ENCODE measurements at places on chromosomes 4 and X.

GRCh38 chrX:276581-277201 is 4.5 kb upstream of the PLCXD1 start:
- no peak for DNase-seq

DNA sequence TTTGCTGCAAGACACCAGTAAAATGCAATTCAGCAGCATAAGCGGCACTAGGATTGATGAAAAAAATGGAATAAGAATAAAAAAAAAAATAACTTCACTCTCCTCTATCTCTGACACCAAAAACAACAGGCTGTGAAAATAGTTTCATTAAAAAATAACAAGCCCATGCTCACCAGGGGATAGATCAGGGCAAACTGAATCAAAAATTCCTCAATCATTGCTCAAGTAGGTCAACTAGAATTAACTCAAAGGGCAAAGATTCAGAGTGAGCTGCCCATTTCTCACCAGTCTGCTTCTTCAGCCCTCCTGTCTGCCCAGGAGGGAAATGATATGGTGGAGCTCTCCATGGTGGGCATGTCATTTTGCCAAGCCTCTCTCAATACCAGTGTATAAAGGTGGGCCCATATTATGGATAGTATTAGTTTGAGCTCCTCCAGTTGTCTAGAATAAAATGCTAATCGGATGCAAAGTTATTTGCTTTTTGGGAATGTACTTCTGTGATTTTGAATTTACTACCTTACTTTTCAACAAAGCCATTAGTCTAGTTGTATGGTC is 153.9 kb downstream of the UNC5C start:
- DNase-seq, result no peak

DNA sequence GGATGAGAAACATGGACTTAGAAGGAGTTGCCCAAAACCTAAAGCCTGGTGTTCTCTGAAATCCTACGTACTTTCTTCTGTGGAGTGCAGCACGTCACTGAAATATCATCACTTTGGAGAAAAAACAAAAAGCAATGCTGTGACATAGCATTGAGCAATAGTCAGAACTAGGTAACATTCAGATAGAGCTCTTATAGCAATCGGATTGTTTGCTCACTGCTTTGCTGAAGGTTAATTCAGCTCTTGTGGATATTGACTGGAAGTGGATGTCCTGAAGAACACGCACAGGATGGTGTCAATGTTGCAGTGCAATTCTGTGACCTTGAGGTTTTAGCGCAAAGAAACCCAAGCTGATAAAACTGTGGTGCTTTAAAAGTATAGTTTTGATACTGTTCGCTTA is 114.2 kb upstream of the GRXCR1 start:
- no peak for DNase-seq

GRCh38 chr4:172202480-172203076 is 389.4 kb downstream of the GALNTL6 start:
- no peak for DNase-seq

- no peak for DNase-seq
These were observed 165.3 kb downstream of the FBXO8 start for GRCh38 chr4:174118171-174118570.

DNA sequence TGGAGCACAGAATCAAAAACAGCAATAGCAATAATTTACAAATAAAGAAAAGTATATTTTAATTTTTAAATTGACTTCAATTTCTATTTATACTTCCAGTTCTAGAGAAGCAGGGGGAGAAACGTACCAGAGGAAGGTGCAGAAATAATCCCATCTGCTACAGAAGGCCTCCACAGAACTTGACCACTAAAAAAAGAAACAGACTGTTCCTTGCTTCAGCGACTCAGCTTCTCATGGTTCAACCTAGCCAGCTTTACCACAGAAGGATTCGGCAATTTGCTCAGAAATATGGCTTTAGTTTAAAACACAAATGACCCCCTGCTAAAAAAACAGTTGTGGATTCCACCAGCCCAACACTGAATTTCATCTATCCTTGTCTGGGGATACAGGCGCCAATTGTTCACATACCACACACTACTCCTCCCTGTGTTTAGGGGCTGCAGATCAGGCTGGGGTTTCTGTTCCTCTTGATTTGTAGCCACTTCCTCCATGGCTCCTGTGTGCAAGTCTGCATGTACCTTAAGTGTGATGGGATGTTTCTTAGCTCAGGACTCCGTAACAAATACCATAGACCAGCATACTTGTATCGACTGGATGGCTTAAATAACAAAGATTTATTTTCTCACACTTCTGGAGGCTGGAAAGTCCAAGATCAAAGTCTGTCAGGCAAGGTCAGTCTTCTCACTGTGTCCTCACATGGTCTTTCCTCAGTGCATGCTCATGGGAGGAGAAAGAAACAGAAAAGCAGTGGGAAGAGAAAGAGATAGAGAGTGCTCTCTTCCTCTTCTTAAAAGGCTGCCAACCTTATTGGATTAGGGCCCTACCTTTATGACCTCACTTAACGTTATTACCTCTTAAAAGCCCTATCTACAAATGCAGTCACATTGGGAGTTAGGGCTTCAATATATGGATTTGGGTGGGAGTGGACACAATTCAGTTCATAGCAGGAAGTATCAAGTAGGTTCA is 79.1 kb downstream of the AMOT start:
- DNase-seq, result no peak

DNA sequence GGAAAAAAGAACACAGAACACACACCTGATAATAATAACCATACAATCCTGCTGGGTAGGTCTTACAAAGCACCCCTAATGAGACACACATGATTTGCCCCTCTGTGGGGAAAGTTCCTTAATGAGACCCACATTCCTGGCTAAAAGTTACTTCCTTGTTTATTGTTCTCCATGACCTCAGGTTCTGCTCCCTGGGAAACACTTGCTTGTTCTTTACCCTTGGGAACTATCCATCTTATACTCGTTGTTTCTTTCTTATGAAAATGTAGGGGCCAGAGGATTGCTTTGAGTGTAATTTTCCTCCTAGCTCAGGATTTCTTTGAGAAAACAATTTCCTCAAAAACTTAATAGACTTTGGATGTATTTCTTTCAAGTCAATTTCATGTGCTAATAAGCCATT is 52.1 kb upstream of the PCDH10 start:
- no peak for DNase-seq

DNA sequence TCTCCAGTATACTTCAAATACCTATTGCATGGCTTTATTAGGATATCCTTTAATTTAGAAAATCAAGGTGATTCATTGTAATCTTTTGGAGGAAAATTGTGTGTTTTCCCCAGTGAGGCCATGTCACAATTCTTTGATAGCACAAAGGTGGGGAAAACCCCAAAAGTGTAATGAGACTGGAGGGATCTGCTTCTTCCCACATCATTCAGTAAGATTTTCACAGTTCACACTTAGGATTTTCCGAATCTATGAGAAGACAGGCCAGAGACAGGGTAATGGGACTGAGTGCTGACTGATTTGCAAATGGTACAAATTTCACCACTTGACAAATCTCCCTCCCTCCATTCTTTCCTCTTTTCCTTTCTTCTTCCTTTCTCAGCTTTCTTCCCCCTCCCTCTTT is 181.1 kb downstream of the MGST2 start:
- no peak for DNase-seq

- DNase-seq, result no peak
These were observed 645.4 kb upstream of the TENM3 start for GRCh38 chr4:181597766-181598165.

GRCh38 chr4:167397586-167397985 is 163.3 kb upstream of the SPOCK3 start:
- no peak for DNase-seq

DNA sequence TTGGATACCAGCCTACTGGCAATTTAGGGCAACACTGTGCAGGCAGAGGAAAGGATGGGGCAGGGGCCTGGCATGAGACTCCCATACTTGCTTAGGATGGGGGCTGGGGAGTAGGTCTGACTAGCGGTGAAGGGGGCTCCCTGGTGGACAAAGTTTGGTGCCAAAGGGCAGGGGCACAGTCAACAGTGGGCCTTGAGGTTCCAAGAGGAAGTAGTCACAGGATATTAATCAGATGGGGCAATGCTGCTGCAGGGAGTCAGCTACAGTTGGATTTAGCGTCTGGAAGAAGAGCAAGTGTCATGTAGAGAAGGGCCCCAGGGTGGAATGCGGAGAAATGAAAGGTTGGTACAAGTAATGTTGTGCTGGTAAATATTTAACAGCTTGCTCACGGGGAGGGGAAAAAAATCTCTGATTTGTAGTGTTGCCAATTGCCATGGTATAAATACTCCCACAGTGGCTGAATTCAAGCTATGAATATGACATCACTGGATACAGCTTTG is 139.4 kb downstream of the PJA1 start:
- no peak for DNase-seq

DNA sequence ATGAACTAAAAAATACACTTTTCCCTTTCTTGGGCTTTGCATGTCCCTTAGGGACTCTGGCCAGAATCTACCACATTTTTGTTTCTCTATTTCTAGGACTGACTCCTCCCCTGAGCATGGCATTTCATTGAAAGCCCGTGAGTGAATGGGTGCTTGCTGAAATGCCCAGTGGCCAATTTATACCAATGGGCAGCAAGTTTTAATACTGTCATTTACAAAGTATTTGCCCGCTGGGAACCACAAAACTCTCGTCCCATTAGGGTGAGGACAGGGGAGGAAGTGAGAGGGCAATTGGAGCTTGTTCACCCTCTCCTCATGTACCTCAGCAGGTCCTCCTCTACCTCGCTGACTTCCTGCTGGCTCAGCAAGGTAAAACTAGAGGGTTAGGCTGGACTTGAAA is 1.1 kb downstream of the SRPX2 start:
- DNase-seq, result no peak

GRCh38 chrX:120125444-120125843 is 9.7 kb upstream of the RHOXF1 start:
- no peak for DNase-seq

- no peak for DNase-seq
These were observed 76.2 kb upstream of the S100G start for GRCh38 chrX:16573781-16574180.

DNA sequence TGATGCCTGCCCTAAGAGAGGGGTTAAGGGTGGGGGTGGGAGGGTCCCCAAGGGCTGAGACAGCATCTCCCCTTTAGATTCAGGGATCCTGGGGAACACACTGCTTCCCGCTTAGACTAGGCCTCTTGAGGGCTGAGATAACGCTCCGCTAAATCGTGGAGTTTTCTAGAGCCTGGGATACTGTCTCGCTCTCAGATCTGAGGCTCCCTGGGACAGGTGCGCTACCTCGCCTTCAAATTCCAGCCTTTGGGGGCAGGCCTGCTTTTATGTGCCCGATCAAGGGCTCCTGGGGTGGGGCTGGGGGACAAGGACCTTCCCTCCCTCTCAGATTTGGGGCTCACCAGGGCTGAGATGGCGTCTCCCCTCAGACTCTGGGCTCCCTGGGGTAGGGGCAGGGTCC is 440 bp upstream of the ARHGAP36 start:
- no peak for DNase-seq

DNA sequence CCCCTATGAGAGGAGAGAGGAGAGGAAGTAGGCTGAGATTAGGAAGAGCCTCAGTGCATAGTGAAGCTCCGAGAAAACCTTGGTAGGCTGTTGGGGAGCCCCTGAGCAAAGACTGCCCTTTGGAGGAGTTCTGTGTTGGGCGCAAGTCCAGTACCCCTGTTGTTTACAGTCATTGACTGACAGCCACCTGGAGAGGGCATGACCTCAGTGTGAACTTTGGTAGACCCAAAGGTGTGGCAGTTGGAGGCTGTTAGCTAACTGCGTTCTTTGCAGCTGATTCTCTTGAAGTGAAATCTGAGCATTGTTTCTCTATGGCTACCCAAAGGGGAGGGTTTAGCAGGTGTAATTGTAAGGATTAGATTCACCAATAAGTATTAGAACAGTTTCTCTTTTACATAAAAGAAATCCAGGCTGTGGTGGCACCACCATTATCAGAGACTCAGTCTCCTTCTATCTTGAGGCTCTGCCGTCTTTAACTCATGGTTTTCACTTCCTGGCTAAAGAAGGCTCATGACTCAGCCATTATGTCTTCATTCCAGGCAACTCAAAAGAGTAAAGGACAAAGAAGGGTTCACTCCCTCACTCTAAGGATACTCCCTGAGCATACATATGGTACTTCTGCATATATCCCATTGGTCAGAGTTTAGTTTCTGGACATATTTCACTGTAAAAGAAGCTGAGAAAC is 33.4 kb downstream of the ANXA3 start:
- DNase-seq, result no peak

- DNase-seq, result no peak
These were observed 130.2 kb downstream of the SH2D1A start for GRCh38 chrX:124476562-124476961.

GRCh38 chr4:52907510-52907909 is 45.4 kb downstream of the RASL11B start:
- no peak for DNase-seq

DNA sequence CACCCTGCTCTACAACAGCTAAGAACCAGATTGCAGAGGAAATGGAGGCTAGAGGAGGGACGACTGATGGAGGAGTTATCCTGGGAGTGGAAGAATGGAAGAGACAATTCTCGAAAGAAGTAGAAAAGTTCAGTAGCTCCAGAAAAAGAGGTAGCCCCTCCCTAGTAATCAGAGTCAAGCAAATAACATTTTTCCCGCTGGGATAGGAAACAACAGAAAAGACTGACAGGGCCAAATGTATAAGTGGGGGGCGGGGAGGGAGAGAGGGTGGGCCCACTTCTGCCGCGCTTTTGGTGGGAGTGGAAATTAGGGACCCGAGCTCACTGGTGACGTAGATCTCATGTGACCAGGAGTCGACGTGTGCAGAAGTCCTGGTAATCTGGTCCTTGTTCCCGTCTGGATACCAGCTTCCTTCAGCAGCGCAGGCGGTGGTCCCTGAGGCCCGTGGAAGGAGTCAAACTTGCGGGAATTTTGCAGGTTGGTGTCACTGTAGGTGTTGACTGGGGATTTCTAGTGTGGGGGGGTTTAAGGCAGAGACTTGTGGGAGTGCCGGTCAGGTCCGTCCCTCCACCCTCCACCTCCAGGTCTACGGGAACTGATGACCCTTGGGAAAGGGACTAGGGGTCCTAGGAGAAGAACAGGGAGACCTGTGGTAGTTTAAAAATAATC is at the start of gene TCEAL9:
TCEAL9 (plus strand) TSS at position 377 of the 669 bp plus-strand sequence. CDS start 1,179 bp downstream, outside the sequence.
- no peak for DNase-seq

DNA sequence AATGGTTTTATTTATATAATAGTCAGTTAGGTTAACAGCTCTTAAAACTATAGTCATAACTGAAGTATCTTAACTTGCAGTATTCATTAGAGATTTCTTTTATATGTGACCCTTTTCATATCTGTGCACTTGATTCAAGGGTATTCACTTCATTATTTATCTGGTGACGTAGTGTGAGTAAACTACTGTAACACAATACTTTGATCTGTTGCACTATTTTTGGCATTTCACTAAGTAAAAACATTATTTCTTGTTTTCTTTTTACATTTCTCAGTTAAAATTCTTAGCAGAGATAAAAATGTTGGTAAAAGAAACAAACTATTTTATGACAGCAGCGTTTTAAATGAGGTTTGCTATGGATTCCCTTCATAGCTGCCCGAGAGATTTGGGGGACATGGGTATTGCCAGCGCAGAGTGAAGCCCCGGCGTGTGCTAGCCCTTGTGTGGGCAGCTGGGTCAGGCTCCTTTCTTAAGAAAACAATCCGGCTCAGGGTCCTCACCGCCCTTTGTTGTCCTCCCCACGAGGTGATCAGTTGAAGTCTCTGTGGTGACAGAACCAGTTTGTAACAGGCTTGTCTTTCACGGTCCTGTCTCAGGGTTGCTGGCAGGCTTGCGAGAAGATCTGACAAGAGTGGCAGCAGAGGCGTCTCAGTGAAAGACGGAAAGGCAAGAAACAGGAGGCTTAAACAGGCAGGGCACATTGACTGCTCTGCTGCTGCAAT is 293.4 kb downstream of the BMPR1B start:
- DNase-seq, result no peak
